ENCODE measurements at places on chromosomes 12 and 14.

DNA sequence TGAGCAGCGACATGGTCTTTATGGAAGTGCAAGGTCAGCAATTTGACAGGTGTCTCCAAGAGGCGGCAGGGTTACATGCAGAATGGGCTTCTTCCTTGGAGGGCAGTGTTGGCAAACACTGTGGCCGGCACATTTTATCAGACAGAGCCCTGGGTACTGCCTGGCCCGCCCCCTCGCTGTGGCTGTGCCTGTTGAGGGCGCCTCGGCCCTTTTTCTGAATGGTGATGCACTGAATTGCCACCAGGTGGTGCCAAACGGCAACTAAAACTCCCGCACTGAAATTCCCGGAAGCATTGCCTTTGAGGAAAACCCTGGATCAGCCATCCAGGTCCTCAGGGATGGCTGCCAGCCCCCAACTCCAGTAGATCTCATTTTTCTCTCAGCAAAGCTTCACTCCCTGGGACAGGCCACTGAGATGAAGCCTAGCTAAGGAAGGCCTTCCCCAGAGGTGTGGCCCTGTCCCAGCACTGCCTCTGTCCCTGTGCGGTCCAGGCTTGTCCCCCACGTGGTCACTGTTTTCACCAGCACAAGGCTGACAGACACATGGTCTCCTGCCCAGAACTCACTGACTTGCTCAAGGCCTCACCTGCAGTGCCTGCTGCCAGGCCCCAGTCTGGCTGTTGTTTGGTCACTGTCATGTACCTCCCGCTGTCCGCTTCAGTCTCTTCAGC lies 73.6 kb downstream of the TESC start:
- DNase-seq: peak; percentile 28

- DNase-seq: no peak
These were observed 169.3 kb upstream of the PRICKLE1 start for GRCh38 chr12:42758806-42759205.

DNA sequence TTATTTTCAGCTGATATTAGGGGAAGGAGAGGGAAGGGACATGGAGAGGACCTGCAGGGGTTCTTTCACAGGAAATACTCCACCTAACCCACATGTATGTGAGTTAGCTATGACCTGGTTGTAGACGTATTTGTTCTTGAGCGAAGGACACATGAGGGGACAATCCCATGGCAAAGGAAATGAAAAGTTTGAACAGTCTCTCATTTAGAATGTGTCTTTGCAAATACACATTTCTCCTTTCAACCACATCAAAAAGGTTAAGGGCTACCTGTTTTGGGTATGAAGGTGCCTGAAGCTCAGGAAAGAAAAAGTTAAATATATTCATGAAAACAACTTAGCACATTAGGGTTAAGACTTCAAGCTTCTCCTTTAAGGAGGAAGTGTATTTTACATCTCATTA lies 7.4 kb downstream of the PYGL start:
- no peak for DNase-seq

GRCh38 chr12:75933101-75933500 lies 98.5 kb downstream of the PHLDA1 start:
- no peak for DNase-seq

DNA sequence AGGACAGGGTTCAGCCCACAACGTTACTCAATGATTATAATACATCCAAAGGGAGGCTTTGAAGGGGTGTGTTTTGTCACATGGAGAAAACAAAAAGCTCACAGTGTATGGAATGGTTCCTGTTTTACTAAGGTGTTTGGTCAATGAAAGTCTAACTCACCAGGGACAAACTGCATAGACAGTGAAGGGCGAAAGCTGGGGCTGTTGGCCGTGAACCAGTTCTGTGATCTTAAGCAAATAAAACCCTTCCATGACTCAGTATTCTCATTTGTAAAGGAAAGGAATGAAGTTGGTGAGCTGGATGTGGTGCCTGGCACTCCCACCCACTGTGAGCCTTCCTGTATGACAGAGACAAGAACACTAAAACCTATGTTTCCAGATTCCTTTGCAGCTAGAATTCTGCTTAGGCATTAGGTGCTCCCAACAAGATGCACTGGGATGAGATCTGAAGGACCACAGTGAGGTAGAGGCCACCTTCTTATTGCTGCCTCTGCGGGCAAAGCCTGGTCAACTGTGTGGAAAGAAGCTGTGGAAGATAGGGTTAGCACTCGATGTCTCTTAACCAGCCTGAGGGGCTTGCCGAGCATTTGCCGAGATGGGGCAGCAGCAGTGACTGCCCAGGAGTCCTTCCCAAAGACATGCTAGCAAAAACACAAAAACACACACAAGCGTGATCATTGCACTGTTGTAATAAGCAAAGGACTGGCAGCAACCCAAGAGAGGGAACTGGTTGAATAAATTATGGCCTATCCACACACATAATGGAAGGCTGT lies 48.5 kb downstream of the VCPKMT start:
- no peak for DNase-seq

GRCh38 chr12:101552277-101552676 lies 42.5 kb upstream of the MYBPC1 start:
- DNase-seq: no peak

DNA sequence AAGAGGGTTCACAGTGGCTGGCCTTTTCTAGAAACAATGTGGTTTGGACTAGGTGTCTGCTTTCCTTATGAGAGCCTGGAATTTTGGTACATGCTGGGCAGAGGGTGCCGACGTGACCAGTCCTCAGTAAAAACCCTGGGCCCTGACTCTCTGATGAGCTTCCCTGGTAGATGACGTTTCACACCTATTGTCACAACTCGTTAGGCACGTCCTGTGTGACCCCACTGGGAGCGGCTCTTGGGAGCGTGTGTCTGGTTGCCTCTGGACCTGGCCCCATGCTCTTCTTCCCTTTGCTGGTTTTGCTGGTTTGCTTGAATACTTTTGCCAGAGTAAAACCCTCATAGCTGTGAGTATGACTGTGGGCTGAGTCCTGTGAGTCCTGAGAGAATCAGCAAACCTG lies 136.9 kb downstream of the RIMBP2 start:
- DNase-seq: no peak

- DNase-seq: no peak
These were observed 113.5 kb downstream of the TMEM132D start for GRCh38 chr12:129790331-129790730.

GRCh38 chr14:72876005-72876709 lies 17.7 kb downstream of the DPF3 start:
- DNase-seq: no peak

- DNase-seq: no peak
These were observed 95.9 kb upstream of the CAND1 start for GRCh38 chr12:67173258-67173657.

- DNase-seq: peak; percentile 61
These were observed 87.8 kb upstream of the DYNC1H1 start for GRCh38 chr14:101876555-101876938.

DNA sequence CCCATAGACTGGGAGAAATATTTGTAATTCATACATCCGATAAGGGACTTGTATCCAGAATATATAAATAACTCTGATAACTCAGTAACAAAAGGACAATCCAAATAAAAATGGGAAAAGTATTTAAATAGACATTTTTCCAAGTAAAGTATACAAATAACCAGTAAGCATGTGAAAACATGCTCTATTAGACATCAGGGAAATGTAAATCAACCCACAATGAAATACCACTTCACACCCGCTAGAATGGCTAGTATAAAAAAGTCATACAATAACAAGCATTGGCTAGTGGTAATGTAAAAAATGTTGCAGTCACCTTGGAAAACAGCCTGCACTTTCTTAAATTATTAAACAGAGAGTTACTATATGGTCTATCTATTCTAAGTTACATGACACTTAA lies 650.7 kb downstream of the C12orf50 start:
- DNase-seq: no peak

DNA sequence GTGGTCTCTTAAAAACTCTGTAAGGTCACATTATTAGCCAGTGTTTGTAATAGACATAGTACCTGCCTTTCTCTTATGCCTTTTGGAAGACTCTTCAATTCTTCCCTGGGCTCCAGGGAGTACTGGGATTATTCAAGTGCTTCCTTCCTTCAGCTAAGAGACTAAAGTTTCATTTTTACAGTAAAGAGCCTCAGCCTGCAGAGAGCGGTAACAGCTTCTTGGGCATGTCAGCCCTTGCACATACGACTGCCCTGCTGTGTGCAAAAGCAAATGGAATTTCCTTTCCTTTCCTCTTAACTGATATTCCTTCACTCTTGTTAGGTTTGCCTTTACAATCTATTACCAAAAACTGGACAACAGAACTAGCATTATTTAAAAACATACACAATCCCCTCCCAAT lies 32.9 kb upstream of the AMIGO2 start:
- no peak for DNase-seq

GRCh38 chr12:47236109-47236714 lies 156.5 kb upstream of the AMIGO2 start:
- DNase-seq: no peak

- no peak for DNase-seq
These were observed 465.0 kb upstream of the SOX5 start for GRCh38 chr12:24414480-24414879.

DNA sequence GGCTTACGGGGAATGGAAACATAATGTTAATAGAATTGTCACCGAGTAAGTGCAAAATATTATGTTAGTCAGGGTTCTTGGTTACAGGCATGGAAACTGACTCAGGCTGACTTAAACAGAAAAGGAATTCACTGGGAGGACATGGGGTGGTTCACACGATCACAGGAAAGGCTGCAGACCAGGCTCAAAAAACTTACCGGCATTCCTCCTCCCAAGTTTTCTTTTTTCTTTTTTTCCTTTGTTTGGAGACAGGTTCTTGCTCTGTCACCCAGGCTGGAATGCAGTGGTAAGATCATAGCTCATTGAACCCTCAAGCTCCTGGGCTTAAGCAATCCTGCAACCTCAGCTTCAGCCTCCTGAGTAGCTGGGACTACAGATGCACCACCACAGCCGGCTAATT lies 11.9 kb upstream of the UBE2N start:
- DNase-seq: no peak

DNA sequence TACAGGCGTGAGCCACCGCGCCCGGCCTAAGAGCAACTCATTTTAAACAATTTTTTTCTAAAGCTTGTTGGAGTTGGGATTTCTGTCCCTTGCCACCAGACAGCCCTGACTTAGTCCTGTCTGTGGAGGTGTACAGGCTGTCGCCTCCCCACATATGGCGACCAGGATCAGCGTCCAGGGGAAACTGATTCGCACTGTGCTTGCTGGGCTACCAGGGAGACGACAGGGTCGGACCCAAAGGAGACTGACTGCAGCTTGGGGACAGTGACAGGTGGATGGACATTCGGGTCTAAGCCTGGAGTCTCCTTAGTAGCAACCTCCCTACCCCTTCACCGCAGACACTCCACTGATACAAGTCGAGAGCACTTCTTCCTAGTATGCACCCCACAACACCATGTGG lies 40.3 kb downstream of the TRAFD1 start:
- no peak for DNase-seq

- DNase-seq: no peak
These were observed 27.4 kb downstream of the PTPN11 start for GRCh38 chr12:112446008-112446725.

GRCh38 chr14:61668282-61668681 lies 27.0 kb upstream of the HIF1A start:
- DNase-seq: no peak

DNA sequence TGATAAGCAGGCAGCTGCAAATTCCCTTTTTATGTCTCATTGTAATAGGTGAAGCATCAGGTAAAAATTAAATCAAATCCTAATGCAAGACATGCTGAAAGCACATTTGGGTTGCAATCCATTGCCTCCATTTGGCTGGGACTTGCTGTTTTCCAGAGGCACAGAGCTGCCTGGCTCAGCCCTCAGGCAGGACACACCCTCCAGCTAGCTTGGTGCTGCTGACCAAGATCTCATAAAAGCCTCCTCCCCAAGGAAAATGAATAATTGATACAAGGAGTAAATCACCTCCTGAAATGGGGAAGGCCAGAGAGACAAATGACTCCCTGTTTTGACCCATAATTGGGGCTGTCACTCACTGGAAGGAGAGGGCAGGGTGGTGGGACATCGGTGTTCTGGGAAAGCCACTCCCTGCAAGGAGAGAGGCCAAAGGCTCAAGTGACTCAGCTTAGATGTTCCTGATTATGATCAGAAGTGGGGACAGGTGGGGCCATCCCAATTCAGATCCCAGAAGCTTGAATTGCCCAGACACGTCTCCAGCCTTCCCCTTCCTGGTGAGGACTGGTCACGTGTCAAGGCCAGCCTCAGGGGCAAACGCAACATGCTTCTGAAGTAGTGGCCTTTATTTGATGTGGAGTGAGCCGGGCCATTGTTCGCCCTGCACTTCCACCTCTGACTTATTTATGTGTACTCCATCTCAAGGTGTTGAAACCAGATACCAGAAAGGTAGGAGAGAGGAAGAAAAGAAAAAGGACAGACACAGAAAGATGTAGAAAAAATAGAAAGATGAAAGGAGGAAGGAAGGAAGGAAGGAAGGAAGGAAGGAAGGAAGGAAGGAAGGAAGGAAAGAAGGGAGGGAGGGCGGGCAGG lies 773.7 kb downstream of the BCL11B start:
- DNase-seq: no peak

DNA sequence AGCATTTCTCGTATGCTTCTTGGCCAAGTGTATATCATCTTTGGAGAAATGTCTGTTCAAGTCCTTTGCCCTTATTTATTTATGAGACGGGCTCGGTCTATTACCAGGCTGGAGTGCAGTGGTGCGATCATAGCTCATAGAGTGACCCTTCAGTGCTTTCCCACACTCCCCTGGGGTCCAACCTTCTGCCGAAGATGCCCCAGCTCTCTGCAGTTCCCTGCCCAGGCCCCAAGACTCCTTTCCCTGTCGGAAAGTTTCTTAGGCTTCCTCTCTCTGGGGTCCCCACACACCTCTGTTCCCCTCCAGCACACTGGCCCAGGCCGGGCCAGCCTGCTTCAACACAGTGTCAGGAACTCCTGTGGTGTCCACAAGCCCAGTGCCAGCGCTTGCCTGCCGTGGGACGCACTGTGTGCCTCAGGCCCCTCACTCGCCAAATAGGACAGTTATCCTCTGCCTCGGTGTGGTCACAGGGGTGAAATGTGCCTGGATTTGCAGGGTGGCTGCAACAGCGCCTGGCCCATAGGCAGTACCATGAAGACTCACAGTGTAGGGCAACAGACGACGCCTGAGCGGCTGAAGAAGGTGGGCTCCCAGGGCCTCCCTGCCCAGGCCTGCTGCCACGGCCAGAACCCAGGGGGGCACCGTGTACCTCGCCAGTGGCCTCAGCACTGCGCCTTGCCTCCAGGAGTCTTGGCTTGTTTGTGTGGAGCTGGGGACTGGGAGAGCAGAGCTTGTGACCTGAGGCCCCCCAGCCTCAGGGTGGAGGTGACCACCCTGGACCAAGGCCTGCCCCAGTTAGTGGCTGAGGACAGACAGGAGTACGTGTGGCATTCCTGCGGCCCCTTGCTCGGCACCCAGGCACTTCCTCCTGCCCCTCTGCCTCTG lies 4.9 kb upstream of the ASPG start:
- DNase-seq: no peak

- no peak for DNase-seq
These were observed 1.3 kb downstream of the TRHDE start for GRCh38 chr12:72273499-72273837.
